ENCODE measurements at places on chromosomes 7 and 10.

DNA sequence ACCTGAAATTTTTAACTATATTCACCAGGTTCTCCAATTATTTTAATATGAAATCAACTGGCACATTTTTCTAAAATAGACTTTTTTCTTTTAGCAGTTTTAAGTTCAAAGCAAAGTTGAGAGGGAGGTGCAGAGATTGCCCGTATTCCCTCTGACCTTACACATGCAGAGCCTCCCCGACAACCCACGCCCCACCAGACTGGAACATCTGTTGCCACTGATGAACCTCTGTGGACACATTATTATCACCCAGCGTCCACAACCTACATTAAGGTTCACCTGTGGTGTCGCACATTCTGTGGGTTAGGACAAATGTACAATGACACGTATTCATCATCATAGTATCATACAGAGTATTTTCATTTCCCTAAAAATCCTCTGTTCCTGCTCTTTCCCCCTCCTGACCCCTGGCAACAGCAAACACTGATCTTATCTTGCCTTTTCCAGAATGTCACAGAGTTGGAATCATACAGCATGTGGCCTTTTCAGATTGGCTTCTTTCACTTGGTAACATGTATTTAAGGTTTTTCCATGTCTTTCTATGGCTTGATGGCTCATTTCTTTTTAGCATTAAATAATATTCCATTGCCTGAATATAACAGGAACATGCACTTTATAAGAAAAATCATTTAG lies 37.1 kb downstream of the COBL start:
- no peak for DNase-seq

DNA sequence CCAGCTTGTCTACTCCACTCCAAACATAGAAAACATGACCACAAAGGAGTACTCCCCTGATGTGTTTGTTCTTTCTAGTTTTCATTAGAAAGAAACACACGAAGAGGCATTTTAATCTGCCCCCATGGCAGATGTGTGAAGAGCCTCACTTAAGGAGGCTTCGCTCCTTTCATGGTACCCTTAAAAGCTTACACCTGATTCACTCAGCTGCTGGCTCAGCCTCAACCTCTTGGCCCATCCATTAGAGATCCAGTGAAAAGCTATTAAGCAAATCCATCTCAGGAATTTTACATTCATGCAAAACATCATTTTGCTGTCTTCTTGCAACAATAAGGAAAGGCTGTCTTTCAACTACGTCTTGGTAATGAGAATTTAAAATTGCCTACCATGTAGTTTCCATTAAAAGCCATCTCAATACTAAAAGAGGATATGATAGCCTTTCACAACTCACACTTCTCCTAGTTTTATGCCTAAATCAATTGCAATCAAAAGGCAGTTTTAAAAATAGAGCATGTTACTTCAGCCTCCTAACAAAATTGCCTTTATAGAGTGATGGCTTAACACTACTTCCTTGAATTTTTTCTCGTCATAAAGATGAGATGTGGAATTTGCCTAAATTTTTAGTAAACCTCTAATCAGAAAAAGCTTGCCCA lies 22.7 kb downstream of the MACC1 start:
- no peak for DNase-seq

DNA sequence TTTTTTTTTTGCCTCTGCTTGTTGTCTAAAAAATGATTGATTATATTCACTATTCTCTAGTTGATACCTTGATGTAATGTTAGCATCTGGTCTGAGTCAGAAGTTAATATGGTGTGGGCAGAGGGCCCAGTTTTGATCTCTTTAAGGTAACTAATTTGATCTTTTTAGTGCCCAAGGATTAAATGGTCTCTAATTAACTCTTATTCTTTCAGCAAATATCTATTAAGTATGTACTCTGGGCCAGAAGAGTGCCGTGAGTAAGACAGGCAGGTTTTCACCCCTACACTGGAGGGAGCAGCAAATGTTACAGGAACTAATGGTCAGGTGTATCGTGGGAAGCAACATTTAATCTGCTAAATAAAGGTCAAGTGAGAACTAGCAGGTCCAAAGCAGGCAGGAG lies 144.6 kb upstream of the COL1A2 start:
- DNase-seq, result no peak

GRCh38 chr10:69786791-69787190 lies 14.9 kb upstream of the COL13A1 start:
- DNase-seq, result no peak

GRCh38 chr7:21544715-21545114 lies 1.9 kb downstream of the DNAH11 start:
- no peak for DNase-seq

DNA sequence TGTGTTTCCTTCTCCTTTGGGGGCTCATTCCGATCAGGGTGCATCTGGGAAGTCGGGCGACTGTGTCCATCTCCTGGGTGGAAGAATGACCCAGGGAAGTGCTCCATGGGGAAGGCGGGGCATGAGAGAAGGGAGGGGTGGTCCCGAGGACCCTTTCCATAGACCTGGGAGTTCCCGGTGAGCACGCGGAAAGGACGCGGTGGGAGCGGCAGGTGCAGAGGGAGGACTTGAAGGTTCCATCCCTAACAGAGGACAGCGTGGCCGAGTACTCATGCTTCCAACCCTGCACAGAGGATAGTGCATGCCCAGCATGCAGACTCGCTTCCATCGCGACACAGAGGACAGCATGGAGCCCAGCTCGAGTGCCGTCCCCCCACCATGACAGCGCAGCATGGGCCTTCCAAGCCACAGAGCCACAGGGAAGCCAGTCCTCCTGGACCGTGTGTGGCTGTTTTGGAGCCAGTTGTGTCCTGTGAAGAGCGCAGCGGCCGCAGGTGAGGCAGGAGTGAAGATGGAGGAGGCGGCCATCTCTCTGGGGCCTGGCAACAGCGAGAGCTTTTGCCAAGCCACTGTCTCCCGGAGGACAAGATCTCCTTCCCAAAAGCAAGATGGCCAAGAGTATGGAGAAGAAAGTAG lies 281.4 kb downstream of the DNAJB6 start:
- DNase-seq, result no peak
